NCI-H187 (cell line): ENCODE measurements at places on chromosomes 4 and X.

GRCh38 chr4:5711479-5712184 is 631 bp downstream of the EVC start:
- DNase-seq = no peak

DNA sequence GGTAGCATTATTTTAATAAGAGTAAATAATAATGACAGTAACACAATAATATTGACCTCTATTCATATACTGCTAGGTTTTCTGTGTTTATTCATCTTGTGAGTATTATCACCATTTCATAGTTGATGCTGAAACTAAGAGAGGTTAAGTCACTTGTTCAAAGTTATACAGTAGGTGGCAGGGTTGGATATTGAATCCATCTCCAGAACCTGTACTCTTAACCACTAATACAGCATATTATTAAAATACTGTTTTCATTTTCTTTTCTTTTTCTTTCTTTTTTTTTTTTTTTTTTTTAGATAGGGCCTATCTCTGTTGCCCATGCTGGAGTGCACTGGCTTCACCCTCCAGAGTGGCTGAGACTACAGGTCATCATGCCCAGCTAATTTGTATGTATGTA is 7.1 kb upstream of the ELF2 start:
- DNase-seq = no peak

GRCh38 chr4:5472160-5472591 is 236.2 kb downstream of the EVC2 start:
- DNase-seq = no peak

GRCh38 chr4:169988252-169988651 is 37.9 kb downstream of the MFAP3L start:
- DNase-seq = no peak

- no peak for DNase-seq
These were observed 137.1 kb downstream of the ARSF start for GRCh38 chrX:3178329-3178728.

GRCh38 chr4:128907981-128908380 is 98.5 kb downstream of the JADE1 start:
- no peak for DNase-seq

GRCh38 chr4:40800064-40800463 is 50.3 kb downstream of the NSUN7 start:
- DNase-seq = no peak

- DNase-seq = no peak
These were observed 34.7 kb downstream of the LONRF3 start for GRCh38 chrX:119009071-119009470.

GRCh38 chr4:96698831-96699230 is 858.9 kb downstream of the PDHA2 start:
- no peak for DNase-seq

DNA sequence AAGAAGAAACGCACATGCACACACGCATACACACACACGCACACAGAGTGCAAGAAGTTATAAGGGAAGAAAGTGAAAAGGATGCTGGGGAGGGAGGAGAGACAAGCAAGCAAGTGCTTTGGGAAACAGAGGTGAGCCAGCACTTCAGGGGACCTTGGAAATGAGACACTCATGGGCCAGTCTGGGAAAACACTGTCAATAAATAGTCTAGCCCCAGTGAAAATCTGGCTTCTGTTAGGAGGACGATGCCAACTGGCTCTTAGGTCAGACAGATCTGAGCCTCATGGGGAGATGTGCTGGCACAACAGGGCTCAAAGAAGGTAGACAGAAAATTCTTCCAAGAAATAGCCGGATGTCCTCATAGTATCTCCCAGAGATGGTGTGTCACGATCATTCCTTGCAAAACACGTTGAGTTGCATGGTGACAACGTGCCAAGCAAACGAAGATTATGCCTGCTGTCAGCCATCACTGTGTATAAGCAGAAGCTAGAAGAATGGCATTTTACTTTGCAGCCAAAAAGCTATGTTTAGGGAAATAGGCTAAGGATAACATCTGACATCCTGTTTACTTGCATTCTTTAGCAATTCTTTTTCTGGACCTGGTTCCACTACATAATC is 557 bp upstream of the ARHGEF6 start:
- no peak for DNase-seq

DNA sequence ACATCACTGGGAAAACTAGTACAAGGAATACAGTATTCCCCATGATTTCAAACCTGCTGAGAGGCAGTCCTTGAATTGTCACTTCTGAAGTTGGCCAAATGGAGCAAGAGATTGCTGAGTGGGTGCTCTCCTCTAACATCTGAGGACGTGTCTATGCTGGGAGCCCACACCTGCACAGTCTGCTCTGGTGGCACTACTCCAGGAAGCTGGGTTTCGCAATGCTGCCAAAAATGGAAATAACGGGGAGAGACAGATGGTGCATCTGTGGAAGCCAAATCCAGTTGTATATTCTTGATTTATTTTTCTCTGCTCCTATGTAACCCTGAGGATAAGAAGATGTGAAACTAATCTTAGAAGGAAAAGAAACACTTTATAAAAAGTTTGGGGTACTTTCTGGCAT is 240.1 kb upstream of the CTSO start:
- DNase-seq = no peak

DNA sequence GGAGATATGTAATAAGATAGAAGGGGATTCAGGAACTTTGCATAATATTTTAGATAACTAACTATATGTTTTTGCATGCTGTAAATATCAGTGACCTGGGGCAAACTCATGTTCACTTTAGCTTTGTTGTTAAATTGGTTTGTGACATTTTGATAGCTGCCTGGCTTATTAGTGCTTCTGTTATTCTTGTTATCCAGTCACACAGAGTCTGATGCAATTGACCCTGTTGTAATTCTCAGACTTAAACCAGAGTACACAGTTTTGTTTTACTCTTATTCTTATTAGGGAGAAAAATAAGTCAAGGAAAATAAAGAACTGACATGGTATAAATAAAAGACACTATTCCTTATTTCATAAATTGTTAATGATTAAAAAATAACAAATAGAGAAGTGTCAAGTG is 516.7 kb upstream of the SLIT2 start:
- DNase-seq = no peak

DNA sequence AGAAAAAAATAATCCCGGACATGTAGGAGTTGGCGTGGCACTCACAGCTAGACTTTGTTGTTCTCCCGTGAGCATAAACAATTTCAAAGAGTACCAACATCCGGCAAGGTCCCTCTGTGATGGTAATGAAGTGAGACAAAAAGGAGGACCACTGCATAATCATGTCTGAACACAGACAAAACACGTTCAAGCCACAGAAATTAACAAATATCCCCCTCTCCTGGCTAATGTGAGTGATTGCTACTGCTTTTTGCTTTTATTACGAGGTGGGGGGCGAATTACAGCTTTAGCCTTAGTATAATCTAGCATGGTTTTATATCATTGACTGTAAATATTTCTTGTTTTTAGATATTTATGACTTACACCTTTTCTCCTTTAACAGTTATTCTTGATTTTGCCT is 118.5 kb downstream of the PLS3 start:
- no peak for DNase-seq

- DNase-seq = no peak
These were observed 32.5 kb upstream of the PAQR3 start for GRCh38 chr4:78971776-78972175.

- no peak for DNase-seq
These were observed 89.6 kb upstream of the MTM1 start for GRCh38 chrX:150478496-150479492.

GRCh38 chrX:5708251-5708650 is 520.4 kb downstream of the NLGN4X start:
- no peak for DNase-seq

GRCh38 chr4:28518561-28519165 is 1658.0 kb downstream of the STIM2 start:
- DNase-seq = no peak

GRCh38 chr4:88659055-88659889 is 38.4 kb downstream of the NAP1L5 start:
- no peak for DNase-seq

GRCh38 chr4:10160281-10160856 is 43.8 kb upstream of the WDR1 start:
- DNase-seq = no peak

GRCh38 chrX:121455890-121456289 is 408.5 kb downstream of the GLUD2 start:
- DNase-seq = no peak

- no peak for DNase-seq
These were observed 15.7 kb downstream of the OFD1 start for GRCh38 chrX:13750204-13750603.

- DNase-seq = no peak
These were observed 554.5 kb downstream of the STIM2 start for GRCh38 chr4:27414887-27415731.
